ENCODE measurements at places on chromosomes 4 and X.
A peak's percentile ranks its signal among the peaks of the same experiment; 100 is the strongest.

DNA sequence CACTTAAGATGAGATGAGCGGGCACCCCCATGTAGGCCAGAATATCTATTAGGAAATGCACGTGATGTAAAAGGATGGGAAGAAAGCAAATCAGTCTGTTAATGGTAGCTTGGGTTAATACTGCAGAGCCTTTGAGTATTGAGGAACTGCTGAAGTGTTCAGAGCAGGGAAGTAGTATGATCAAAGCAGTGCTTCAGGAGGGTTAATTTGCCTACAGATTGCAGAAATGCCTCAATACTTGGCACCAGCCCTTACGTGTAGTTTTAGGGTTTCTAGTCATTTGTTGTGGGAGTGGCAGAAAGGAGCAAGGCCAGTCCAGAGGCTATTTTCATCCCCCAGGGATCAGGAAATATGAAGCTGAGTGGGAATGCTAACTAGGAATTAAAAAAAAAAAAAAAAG is 19.7 kb downstream of the ZFX start:
- DNase-seq, result no peak

GRCh38 chr4:11774346-11774745 is 345.7 kb upstream of the HS3ST1 start:
- DNase-seq, result no peak

GRCh38 chr4:186728631-186729271 is 5.1 kb upstream of the FAT1 start:
- DNase-seq, result no peak

DNA sequence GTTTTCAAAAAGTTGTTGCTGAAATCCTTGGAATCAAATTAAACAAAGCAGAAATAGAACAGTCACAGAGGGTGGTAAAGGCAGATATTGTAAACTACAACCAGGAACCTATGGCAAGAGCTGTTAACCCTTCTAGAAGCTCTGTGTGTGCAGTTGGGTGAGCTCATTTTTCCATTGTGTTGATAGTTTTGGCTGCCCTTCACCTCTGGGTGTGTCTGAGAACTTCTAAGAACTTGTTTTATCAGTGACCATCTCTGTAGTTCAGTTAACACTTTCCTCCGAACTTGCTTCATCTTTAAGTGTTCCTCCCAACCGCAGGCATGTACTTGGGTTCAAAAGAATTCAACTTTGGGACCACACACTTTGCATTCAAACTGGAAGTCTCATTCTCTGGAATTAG is 32.7 kb downstream of the RBMX start:
- peak; percentile 11 for DNase-seq

DNA sequence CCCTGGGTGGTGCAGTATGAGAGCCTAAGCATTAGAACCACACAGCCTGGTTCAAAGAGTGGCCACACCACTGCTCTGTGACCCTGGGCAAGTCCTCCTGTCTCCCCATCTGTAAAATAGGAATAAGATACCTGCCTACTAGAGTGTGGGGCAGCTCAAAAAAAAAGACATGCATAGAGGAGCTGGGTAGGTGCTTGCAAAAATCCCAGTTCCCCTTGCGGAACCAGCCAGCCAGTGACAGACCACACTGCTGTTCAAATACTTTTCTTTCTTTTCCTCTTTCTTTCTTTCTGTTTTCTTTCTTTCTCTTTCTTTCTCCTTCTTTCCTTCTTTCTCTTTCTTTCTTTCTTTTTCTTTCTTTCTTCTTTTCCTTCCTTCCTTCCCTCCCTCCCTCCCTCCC is 63.0 kb upstream of the TRIM2 start:
- DNase-seq, result no peak

GRCh38 chr4:145819853-145820181 is 118.8 kb downstream of the ZNF827 start:
- no peak for DNase-seq

DNA sequence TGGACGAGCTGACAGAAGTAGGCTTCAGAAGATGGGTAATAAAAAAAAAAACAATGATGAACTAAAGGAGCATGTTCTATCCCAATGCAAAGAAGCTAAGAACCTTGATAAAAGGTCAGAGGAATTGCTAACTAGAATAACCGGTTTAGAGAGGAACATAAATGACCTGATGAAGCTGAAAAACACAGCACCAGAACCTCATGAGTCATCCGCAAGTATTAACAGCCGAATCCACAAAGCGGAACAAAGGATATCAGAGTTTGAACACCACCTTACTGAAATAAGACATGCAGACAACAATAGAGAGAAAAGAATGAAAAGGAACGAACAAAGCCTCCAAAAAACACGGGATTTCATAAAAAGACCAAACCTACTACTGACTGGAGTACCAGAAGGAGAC is 10.5 kb downstream of the NELFA start:
- DNase-seq, result no peak

GRCh38 chr4:68613752-68614151 is 37.6 kb upstream of the UGT2B17 start:
- DNase-seq, result no peak

DNA sequence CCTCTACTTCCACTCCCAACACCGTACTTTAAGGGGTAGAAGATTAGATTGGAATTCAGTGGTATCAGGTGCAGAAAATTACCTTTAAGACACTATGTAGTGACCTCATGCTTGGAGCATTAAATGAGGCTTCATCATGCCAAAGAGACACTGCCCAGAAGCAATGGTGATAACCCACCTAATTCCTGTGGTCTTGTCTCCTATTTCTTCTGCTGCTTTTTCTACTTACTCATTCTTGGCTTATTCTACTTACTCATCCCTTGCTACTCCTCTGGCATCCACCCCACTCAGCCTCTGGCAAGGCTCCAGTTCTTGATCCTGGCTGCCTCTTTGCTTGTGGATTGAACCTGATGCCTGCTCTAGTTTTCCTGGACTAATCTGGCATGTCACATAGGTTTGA is 62.3 kb upstream of the ADAMTS3 start:
- no peak for DNase-seq
